Stimulated activated CD4-positive, alpha-beta T cell treated with anti-CD3 and anti-CD28 coated beads, Interleukin-1b, Interleukin-23, amount 100 ng/mL, for 1 hour (primary cell): ENCODE measurements at places on chromosomes 4 and X.

- DNase-seq, result no peak
Measured at GRCh38 chr4:124790471-124790870, 77.9 kb upstream of the ANKRD50 start.

DNA sequence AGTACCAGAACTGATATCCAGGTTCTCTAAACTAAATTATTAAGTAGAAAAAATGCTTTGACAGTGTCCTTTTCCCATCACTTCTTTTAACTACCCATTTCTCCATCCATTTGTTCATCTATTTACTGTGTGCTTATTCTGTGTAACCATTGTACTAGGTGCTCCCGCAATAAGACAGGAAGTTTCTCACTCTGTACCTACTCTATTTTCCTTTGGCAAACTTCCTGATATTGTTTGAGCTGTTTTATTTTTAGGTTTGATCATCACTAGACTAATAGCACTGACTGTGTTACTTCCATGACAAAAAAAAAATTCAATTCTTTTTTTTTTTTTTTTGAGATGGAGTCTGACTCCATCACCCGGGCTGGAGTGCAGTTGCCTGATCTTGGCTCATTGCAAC is 102.5 kb upstream of the CASK start:
- no peak for DNase-seq

GRCh38 chr4:83866834-83867621 is 331.1 kb downstream of the GPAT3 start:
- DNase-seq, result no peak

- DNase-seq, result no peak
Measured at GRCh38 chr4:13670456-13671160, 43.1 kb upstream of the BOD1L1 start.

- DNase-seq, result no peak
Measured at GRCh38 chr4:43163101-43163792, 270.7 kb downstream of the GRXCR1 start.

DNA sequence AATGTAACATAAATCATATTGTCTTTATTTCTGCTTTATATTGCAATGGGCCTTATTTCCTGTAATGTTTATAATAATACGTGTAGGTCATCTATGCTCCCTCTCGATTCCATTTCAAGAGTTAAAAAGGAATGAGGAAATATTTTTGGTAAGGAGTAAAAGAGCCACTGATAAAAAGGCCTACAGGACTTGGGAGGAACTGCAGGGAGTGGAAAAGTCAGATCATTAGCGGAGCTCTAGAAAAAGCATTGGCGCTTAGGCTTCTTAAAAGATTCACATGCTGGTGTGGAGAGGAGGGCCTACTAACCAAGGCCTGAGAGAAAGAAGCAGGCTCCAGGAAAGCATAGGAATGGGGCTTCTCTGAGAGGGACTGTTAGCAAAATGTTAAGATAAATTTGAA is 82.9 kb upstream of the PNPLA4 start:
- DNase-seq, result no peak
